ENCODE measurements at places on chromosomes 1 and 21.

DNA sequence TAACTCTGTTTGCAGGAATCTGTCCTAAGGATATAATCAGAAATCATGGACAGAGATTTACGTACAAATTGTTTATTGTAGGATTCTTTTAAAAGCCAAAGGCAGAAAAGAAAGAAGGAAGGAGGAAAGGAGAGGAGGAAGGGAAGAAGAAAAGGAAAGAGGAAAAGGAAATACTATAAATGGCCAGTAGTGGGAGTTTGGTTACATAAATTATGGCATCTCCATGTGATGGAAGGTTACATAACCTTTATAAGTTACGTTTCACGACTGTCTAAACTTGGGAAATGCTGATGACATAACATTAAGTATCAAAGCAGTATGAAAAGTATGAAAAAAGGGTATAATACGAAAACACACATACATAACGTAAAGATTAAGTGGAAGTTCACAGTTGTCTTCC is 39.0 kb downstream of the SMYD2 start:
- peaks cover 69% of the 10 kb centered on the region for H3K36me3 ChIP-seq
- H3K4me1 ChIP-seq: no peaks in the 10 kb centered on the region
- no peak overlapping the region for H3K4me3 ChIP-seq
- DNase-seq: no peak
- H3K27ac ChIP-seq: no peak overlapping the region

DNA sequence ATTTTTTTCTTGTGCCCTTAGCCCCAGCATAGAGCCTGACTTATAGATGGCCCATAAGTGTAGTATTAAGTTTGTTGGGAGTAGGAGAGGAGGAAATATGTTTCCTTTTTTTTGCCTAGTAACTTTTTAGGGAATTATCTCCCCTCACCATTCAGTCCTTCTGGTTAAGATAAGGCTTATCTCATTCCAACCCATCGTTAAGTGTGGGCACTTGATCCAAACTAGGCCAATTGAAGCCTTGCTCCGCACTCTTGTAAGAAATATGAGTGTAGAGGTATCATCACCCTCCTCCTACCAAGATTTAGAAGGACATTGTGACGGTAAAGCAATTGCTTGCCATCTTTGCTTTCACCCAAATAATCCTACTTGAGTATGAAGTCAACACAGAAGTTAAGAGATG is 8.8 kb upstream of the FGGY start:
- no peak overlapping the region for H3K4me3 ChIP-seq
- H3K27me3 ChIP-seq: no peaks in the 10 kb centered on the region
- H3K27ac ChIP-seq: no peak overlapping the region
- DNase-seq: no peak

GRCh38 chr1:214440219-214440965 is 111.0 kb downstream of the PTPN14 start:
- H3K27me3 ChIP-seq: no peaks in the 10 kb centered on the region
- no peaks in the 10 kb centered on the region for H3K4me1 ChIP-seq
- DNase-seq: no peak
- H3K4me3 ChIP-seq: no peak overlapping the region
- H3K27ac ChIP-seq: no peak overlapping the region

DNA sequence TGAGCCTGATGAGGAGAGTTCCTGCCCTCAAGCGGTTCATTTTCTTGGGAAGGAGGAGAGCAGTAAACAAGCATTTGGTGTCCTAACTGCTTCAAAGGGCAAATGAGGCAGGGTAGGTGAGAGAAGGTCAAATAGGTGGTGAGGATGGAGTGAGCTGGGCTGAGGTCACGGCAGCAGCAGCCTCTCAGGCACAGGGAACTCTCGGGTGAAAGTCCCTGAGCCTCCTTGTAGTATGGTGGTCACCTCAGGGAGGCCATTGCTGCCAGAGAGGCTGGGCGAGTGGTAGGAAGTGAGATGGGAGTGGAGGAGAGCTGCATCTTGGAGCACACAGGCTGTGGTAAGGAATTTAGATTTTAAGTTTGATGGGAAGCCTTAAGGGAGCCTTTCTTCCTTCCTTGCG is 4.0 kb downstream of the ADARB1 start:
- no peak overlapping the region for H3K4me3 ChIP-seq
- no peak for DNase-seq
- peak overlapping the region; percentile 72 for H3K27ac ChIP-seq

GRCh38 chr1:21569820-21570527 is 60.8 kb downstream of the ALPL start:
- H3K36me3 ChIP-seq: no peaks in the 10 kb centered on the region
- no peak for DNase-seq
- H3K27ac ChIP-seq: no peak overlapping the region
- H3K4me3 ChIP-seq: no peak overlapping the region
- H3K27me3 ChIP-seq: no peaks in the 10 kb centered on the region

DNA sequence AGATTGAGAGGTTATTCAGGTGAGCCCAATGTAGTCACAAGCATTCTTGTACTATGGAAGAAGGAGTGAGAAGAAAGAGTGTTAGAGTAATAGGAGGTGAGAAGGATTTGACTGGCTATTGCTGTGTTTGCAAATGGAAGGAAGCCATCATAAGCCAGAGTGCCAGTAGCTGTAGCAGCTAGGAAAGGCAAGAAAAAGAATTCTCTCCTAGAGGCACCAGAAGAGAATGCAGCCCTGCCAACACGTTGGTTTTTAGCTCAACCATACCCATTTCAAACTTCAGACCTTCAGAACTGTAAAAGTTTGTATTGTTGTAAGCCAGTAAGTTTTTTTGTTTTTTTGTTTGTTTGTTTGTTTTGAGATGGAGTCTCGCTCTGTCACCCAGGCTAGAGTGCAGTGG is 8.9 kb upstream of the IL12RB2 start:
- H3K4me1 ChIP-seq: no peaks in the 10 kb centered on the region
- DNase-seq: no peak
- H3K4me3 ChIP-seq: no peak overlapping the region
- no peak overlapping the region for H3K27ac ChIP-seq
- no peaks in the 10 kb centered on the region for H3K27me3 ChIP-seq
